ENCODE measurements at places on chromosomes 1 and 21.

DNA sequence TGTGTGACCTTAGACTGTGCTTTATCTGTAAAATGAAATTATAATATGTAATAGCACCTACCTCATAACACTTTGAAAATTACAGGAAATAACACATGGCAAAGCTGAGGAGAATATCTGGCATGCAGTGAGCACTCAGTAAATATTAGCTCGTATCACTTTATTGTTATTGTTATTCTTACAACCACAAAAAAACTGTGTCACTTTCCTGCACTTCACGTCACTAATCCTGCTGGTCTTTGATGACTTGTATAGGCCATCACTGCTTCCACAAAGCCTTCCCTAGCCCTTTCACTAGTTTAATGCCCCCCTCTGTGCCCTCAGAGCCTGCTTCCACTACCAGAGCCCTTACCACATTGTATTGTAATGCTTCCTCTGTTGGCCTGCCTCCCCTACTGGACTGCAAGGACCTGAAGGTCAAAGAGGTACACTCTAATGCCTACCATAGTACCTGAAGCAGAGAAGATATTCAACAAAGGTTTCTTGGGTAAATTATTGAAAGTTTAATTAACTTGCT, 231.6 kb downstream of the NFIA start:
- no peak for DNase-seq

DNA sequence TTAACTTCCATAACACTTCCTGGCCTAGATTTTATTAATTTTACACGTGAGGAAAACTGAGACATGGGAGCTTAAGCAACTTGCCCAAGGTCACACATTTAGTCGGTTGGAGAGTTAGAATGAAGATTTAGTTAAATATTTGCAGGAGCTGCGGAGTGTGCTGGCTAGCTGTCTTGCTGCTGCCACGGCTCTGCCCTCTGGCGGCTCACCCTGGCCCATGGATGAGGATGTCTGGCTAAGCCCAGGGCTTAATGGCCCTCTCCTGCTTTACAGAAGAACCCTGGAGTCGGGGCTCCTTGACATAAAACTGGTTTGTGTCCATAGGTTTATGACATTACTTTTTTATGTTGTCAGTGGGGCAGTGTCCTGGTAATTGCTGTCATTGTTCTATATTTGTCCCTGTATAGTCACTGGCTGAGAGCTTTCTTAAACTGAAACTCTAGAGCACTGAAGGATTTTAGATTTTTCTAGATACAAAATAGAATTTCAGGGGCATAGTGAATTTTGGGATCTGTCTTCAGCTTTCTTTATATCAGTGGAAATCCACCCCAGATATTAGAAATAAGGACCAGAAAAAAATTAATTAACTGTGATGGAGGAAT, 88.9 kb upstream of the WLS start:
- DNase-seq = no peak

DNA sequence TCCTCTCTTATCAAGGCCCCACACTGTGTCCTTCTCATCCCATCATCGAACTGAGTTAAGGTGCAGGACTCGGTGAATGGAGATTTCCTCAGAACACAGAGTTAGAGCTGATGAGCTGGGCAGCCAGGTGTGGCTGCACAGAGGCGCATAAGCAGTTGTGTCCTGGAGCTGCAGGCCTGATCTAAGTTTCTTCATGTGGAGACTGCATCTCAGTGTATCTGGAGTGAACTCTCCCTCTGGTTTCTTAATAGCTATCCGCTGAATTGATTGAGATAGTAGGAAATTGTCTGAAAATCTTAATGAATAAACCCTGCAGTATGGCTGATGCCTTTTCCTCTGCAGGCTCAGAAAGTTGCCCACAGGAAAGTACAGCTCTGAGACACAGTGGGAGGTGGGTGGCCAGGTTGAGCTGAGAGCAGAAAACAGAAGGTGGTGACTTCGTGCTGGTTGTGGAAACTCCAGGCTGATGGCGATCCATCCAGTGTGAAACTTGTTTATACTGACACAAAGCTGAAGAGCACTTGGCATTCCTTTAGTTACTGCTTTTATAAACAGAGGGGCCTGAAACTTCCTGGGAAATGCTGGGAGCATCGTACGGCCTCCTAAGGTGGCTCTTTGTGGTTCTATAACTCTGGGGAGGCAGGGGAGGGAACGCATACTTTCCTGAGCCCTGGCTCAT, 67.4 kb upstream of the F3 start:
- no peak for DNase-seq

GRCh38 chr1:36326499-36326898, 3.1 kb upstream of the EVA1B start:
- DNase-seq = no peak

DNA sequence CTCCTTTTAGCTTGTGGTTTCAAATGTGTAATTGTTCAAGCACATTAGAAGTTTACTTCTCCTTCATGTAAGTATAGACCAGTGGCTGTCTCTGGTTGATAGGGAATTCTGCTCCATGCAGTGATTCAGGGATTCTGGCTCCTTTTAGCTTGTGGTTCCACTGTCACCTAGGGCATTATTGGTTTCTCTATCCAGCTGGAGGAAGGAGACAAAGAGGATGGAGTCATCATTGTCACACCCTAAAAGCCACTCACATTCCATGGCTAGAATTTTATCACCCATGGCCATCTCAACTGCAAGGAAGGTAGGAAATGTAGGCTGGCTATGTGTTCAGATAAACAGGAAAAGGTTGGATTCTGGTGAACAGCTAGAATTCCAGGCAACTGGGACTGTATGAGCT, 131.2 kb downstream of the URB2 start:
- no peak for DNase-seq

DNA sequence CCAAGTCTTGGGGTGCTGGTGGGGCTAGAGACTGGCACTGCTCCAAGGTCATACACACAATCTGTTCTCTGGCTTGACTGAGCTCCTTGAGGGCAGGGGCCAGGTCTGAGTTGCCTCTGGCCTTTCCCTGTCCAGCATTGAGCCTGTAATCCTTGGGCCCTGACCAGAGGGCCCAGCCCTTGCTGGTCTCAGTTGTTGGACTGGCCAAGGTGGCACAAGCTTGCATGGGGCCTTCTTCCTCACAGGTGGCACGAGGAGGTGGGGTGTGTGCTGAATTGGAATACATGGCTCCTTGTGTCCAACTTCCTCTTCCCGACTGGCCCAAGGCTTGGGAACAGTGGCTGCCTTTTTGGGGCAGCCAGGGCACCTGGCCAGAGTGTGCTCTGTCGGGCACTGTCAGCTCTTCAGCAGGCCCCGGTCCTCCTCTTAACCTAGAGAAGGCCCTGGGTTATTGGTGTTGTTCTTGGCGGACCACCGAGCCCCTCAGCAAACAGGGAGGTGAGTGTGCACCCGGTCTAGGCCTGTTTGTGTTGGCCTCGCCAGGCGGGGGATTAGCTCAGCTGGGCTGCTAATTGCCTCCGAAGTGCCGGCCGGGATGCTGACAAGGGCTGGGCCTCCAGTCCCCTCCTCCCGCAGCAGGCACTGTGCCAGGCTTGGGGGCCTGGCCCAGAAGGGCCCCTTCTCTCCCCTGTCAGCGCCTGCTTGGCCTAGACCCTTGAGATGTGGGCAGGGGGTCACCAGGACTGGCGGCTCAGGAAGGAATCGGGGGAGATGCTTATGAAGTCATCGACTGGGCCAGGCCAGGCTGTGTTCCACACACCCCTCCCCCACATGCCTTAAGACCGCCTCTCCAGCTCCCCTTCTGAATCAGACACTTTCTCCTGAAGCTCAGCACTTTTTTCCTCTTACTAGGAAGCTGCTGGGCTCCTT, 28.5 kb downstream of the WNT4 start:
- no peak for DNase-seq

DNA sequence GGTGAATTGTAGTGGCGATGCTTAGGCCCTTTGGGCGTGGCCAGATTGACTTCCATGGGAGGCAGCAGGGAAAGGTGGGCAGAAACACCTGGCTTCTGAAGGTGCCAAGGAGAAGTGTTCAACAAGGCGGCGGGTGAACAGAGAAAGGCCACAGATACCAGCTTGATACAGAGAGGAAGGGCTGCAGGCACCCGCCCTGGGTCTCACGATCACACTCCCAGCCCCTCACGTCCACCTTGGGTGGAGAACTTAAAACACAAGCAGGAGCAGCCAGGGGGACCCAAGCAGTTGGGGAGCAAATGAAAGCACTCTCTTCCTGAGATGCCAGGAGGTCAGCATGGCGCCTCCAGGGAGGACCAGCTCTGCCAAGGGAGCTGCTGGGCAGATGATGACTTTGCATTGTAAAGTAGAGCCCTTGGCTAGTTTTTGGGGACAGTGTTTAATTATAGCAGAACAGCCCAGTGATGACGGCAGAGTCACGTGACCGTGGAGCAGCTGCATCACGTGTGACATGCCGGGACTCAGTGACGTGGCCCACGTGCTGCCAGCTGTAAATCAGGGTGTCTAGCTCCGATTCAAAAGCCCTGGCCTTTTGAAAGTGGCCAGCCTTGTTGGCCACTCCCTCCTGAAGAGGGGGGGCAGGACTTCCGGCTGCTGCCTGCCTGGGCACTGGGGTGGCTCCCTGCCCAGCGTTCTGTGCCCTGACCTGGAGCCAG, 19.0 kb downstream of the SLC37A1 start:
- peak; percentile 60 for DNase-seq

DNA sequence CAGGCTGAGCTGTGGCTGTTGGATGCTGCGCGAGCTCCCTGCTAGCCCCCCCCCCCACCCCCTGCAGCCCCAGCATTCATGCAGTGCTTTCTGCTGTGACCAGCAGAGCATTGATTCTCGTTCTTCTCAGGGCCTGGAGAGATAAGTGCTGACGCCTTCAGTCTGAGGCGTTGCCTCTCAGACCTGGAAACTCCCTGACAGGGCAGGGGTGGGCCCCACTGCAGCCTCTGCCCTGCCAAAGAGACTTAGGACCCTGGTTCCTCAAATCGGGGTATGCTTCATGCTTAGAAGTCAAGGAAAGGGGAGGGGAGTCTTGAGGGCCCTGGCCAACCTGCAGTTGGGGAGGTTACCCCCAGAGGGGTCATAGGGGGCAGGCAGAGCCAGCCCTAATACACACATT, 38.5 kb downstream of the PTPRF start:
- no peak for DNase-seq

GRCh38 chr1:207084701-207085180, 3.9 kb upstream of the C4BPB start:
- no peak for DNase-seq

DNA sequence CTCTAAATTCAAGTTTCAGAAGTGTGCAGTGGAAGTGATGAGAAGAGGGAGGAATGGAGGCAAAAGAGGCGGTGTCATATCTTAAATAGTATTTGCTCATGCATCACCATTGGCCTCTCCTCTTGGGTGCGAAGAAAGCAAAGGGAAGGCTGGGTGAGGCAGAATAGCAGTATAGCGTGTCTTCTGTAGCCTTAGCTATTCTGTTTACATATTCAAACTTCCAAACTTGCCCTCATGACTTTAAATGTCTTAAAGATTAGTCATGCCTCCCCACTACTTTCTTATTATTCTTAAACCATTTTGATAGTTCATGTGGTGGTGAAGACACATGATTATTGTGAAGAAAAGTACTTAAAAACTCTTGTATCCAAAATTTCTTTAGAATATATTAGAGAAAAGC, 104.6 kb upstream of the TENT5C start:
- DNase-seq = no peak

DNA sequence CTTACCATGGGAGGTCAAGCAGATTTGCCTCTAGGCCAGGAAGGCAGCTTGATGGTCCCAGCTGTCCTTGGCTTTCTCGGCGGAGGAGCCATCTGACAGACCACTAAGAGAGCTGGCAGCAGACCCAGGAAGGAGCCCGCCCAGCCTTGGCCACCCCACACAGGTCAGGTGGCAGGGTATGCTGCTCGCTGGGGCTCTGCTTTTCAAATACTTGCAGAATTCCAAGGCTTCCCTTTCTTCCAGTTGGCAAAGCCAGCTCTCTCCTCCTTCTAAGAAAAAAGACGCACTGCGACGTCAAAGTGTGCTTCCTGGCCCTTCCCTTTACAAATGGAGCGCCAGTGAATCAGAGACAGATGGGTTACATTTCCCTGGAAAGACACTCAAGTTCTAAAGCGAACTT, 229.4 kb downstream of the CACNA1E start:
- DNase-seq = no peak

- DNase-seq = no peak
Observed at GRCh38 chr1:16921391-16922185, at the start of gene CROCC. Gene CROCC (plus strand): TSS chr1:16921931. CDS start chr1:16922019, 88 bp downstream.

GRCh38 chr1:54973205-54973921, 7.1 kb upstream of the TMEM61 start:
- no peak for DNase-seq

GRCh38 chr1:220957233-220957605, 78.0 kb downstream of the HLX start:
- no peak for DNase-seq

DNA sequence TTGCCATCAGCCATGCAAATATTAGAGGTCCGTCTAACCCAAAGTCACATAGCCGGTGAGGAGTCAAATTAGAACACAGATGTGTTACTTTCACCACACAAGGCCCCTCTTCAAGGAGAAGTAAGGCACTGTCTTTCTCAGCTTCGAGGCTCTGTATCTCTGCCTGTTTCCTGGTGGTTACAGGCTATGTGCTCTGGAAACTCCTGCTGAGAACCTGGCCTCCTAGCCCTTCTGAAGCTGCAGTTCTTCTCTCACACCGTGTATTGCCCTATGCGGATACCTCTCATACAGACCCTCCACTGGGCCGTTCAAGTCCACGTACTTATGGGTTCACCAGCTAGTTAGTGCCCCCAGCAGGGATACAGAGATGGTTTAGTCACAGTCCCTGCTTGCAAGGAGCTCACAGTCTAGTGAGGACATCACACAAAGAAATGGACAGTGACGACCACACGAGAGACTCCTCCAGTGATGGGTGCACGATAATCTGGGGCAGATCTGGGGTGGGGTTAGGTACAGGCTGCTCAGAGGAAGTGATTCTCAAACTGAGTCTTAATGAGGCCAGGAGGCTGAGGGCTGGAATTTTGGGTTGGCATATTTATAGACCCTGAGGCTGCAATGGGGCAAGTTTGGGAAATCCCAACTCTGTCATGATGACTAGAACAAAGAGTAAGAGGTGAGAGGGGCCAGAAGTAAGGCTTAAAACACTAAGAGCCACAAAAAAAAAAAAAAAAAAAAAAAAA, 22.8 kb upstream of the ELOA start:
- DNase-seq = peak; percentile 41

Data from activated B cell treated with CpG ODN at 0.5 μM for 24 hours (primary cell).